PC-3 (cell line): ENCODE measurements at places on chromosomes 7 and 10. TPM values are rescaled to one million over a fixed set of nuclear protein-coding genes. Genes with fewer than 3 reads are reported as not detected.

CCT6A gene
- total RNA-seq = 316 and 338 TPM in 2 replicates

CYP26C1 gene
- 0.17 TPM in 1 of 2 replicates, not detected in the other for total RNA-seq

CCZ1 gene
- total RNA-seq = 40.8 and 56.2 TPM in 2 replicates

CARD11 gene
- total RNA-seq = not detected in 2 replicates

GRCh38 chr10:70562036-70562755 is 40.3 kb downstream of the PRF1 start:
- no peak for DNase-seq
- no peaks in the 10 kb centered on the region for H3K36me3 ChIP-seq
- H3K4me3 ChIP-seq = no peak overlapping the region
- no peaks in the 10 kb centered on the region for H3K4me1 ChIP-seq

DNA sequence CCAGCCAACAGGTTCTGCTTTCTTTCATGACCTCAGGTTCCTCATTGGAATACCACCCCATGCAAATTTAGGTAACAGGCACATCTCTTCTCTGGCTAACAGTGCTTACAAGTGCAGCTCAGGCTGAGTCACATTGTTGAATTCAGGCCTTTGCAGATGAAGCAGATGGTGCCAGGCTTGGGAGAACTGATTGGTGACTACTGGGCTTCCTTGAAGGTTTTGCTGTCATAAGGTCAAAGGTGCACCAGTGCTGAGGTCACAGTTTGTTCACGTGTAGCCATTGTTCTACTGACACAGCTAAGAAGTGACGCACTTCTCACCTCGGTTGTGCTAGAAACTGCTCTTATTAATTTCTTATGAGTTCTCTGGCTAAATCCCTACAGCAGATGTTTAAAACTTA is 128.6 kb upstream of the BMPER start:
- H3K4me1 ChIP-seq = peaks cover 16% of the 10 kb centered on the region
- no peaks in the 10 kb centered on the region for H3K27me3 ChIP-seq
- peak; percentile 7 for DNase-seq
- H3K27ac ChIP-seq = no peak overlapping the region

GRCh38 chr10:95321554-95322301 is 30.9 kb upstream of the PDLIM1 start:
- H3K36me3 ChIP-seq = no peaks in the 10 kb centered on the region
- no peaks in the 10 kb centered on the region for H3K27me3 ChIP-seq
- H3K4me3 ChIP-seq = no peak overlapping the region
- DNase-seq = no peak
- H3K4me1 ChIP-seq = no peaks in the 10 kb centered on the region

- no peak overlapping the region for H3K27ac ChIP-seq
- peaks cover 27% of the 10 kb centered on the region for H3K27me3 ChIP-seq
- H3K36me3 ChIP-seq = no peaks in the 10 kb centered on the region
- DNase-seq = no peak
- no peaks in the 10 kb centered on the region for H3K4me1 ChIP-seq
- H3K4me3 ChIP-seq = no peak overlapping the region
Observed at GRCh38 chr10:107141524-107142061, 22.9 kb downstream of the SORCS1 start.

CYP3A7 gene
- not detected in 2 replicates for total RNA-seq

GRCh38 chr10:3132036-3133025 is 40.3 kb downstream of the PITRM1 start:
- H3K27me3 ChIP-seq = no peaks in the 10 kb centered on the region
- DNase-seq = no peak

GRCh38 chr10:111835574-111835973 is 348.0 kb downstream of the GPAM start:
- DNase-seq = no peak
- H3K27ac ChIP-seq = no peak overlapping the region
- no peaks in the 10 kb centered on the region for H3K27me3 ChIP-seq
- H3K4me3 ChIP-seq = no peak overlapping the region
- no peaks in the 10 kb centered on the region for H3K4me1 ChIP-seq

DNA sequence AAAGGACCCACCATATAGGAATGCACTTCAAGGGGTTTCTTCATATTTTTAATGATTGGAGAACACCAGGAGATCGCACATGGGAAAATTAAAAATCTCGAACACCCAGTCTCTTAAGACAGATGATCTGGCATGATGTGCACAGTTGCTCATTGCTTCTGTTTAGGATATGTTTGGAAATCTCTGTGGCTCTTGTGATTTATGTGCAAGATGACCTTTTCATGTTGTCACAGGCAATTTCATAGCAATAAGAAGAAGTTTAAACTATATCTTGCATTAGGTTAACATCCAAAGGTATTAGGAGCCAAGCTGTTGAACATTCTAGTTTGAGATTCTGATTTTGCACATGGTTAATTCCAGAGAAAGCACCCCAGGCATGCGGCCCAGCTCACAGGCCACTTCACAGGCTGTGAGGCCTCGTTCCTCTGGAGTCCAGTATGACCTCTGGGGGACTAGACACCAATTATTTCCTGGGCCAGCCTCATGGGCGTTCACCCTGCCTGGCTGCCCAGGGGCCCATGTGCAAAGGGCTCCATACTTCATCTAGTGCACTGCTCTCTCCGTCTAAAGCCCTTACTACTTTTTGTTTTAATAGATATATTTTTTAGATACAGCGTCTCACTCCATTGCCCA is 28.4 kb downstream of the CAMK1D start:
- H3K27me3 ChIP-seq = no peaks in the 10 kb centered on the region
- no peaks in the 10 kb centered on the region for H3K36me3 ChIP-seq
- H3K27ac ChIP-seq = no peak overlapping the region
- DNase-seq = no peak
- H3K4me1 ChIP-seq = no peaks in the 10 kb centered on the region

- H3K4me1 ChIP-seq = peaks cover 28% of the 10 kb centered on the region
- peaks cover 3% of the 10 kb centered on the region; the same call in 1 of the 2 replicates for H3K36me3 ChIP-seq
- no peak overlapping the region for H3K27ac ChIP-seq
Observed at GRCh38 chr10:22612318-22612717, 102.1 kb downstream of the PIP4K2A start.

DNA sequence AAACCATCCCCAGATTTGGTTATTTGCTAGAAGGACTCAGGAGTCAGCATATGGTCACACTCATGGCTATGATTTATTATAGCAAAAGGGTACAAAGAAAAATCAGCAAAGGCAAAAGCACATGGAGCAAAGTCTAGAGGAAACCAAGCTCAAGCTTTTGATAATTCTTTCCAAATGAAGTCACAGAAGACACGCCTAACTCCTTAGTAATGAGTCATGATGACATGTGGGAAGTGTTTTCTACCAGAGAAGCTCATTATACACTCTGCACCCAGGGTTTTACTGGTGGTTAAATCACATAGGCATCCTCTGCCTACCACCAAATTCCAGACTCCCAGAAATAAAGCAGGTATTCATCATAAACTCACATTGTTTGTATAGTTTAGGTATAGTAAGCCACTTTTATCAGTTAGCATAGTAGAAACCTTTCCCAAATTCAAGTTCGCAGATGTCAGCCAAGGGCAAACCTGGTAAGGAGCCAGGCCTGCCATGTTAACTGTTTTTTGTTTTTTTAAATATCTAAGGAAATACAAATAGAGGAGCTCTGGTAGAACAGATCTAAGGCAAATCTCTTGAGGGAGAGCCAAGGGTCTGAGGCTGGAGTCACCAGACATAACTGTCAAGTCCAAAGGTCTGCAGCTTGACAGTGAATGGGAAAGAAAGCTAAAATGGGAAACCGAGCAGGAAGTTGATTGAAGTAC is 15.4 kb upstream of the HIBADH start:
- no peaks in the 10 kb centered on the region for H3K27me3 ChIP-seq
- no peaks in the 10 kb centered on the region for H3K36me3 ChIP-seq
- H3K27ac ChIP-seq = peak overlapping the region; percentile 100
- H3K4me1 ChIP-seq = peaks cover 31% of the 10 kb centered on the region
- peak overlapping the region; percentile 34; the same call in 1 of the 2 replicates for H3K4me3 ChIP-seq
- peak; percentile 95 for DNase-seq

PON3 gene
- total RNA-seq = not detected in 2 replicates

ADGRA1 gene
- total RNA-seq = not detected in 2 replicates

GRCh38 chr10:121640266-121640665 is 42.0 kb upstream of the FGFR2 start:
- no peaks in the 10 kb centered on the region for H3K36me3 ChIP-seq
- H3K4me3 ChIP-seq = no peak overlapping the region
- DNase-seq = no peak

CPXM2 gene
- not detected in 2 replicates for total RNA-seq

ANKRD61 gene
- total RNA-seq = 0.23 and 0.26 TPM in 2 replicates

DNA sequence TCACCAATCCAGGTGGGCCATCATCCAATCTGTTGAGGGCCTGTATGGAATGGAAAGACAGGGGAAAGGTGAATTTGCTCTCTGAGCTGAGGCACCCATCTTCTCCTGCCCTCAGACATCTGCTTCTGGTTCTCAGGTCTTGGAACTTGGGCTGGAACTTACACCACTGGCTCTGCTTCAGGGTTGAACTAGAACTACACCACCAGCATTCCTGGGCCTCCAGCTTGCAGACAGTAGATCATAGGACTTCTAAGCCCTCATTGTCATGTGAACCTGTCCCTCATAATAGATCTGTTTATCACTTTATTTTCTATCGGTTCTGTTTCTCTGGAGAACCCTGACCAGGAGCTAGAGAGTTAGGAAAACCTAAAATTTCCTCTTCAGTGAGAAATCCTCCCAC is 233.5 kb downstream of the CREB5 start:
- H3K27ac ChIP-seq = no peak overlapping the region
- peaks cover 11% of the 10 kb centered on the region for H3K4me1 ChIP-seq
- no peak overlapping the region for H3K4me3 ChIP-seq
- H3K27me3 ChIP-seq = no peaks in the 10 kb centered on the region

DNA sequence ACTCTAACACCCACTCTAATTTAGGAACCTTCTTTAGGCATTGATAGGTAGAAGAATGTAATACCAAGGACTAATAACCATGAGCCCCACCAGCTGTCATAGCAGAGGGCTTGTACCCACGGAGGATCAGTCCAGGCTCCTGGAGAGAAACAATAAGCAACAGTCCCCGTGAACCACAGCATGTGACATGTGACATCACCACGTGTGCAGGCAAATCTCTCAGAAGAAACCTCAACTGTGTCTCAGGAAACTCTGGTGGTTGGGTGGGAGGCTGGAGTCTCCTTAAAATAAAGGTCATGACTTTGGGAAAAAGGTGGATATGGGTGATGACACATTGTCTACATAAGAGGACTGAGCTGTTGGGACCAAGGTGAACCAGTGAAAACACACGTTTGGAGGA is 653.9 kb upstream of the FOXK1 start:
- H3K36me3 ChIP-seq = no peaks in the 10 kb centered on the region
- H3K4me1 ChIP-seq = no peaks in the 10 kb centered on the region
- H3K4me3 ChIP-seq = no peak overlapping the region
- no peak overlapping the region for H3K27ac ChIP-seq
- no peak for DNase-seq

DNA sequence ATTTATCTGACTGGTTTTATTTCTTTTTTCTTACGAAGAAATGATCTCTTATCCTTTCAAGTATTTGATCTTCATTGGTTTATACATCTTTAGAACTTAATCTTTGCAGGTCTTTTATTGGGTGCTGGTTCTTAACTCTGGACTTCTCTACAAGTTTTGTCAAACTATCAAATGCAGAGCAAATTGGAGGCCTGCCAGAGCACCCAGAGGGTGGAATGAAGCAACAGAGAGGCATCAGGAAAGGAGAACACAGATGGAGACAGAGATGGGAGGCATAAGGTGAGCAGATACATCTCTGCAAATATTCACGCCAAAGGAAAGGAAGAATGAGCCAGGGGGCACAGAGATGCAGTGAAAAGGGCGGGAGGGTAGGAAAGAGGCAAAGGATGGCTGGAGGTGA is 130.3 kb downstream of the PKD1L1 start:
- H3K27me3 ChIP-seq = no peaks in the 10 kb centered on the region
- no peak overlapping the region for H3K4me3 ChIP-seq
- H3K27ac ChIP-seq = no peak overlapping the region
- H3K4me1 ChIP-seq = peaks cover 18% of the 10 kb centered on the region

SPAM1 gene
- not detected in 2 replicates for total RNA-seq

CCDC6 gene
- 37.6 and 46.1 TPM in 2 replicates for total RNA-seq

- peaks cover 4% of the 10 kb centered on the region for H3K36me3 ChIP-seq
- no peak overlapping the region for H3K27ac ChIP-seq
- no peaks in the 10 kb centered on the region for H3K27me3 ChIP-seq
- no peak for DNase-seq
- H3K4me3 ChIP-seq = no peak overlapping the region
Observed at GRCh38 chr7:140383954-140384713, 14.2 kb downstream of the SLC37A3 start.

DNA sequence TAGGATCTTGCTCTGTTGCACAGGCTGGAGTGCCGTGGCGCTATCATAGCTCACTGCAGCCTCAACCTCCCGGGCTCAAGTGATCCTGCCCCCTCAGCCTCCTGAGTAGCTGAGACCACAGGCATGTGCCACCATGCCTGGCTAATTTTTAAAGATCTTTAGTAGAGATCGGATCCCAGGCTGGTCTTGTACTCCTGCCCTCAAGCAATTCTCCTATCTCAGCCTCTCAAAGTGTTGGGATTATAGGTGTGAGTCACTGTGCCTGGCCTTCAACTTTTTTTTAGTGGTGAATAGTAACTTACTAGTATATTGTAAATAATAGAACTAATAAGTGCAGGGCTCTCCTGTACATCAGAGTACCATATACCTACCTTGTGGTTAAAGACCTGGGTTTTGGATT is 52.1 kb upstream of the LMTK2 start:
- peak; percentile 56 for DNase-seq
- H3K27ac ChIP-seq = no peak overlapping the region
- no peaks in the 10 kb centered on the region for H3K4me1 ChIP-seq
- H3K36me3 ChIP-seq = no peaks in the 10 kb centered on the region
- no peak overlapping the region for H3K4me3 ChIP-seq

DLX6 gene
- total RNA-seq = not detected in 2 replicates

GRCh38 chr10:118990326-118990725 is 39.2 kb upstream of the NANOS1 start:
- DNase-seq = no peak
- H3K36me3 ChIP-seq = no peaks in the 10 kb centered on the region
- no peak overlapping the region for H3K4me3 ChIP-seq
- no peaks in the 10 kb centered on the region for H3K27me3 ChIP-seq
- H3K4me1 ChIP-seq = no peaks in the 10 kb centered on the region

DHX32 gene
- total RNA-seq = 31.0 and 38.7 TPM in 2 replicates

GRCh38 chr7:106501605-106502580 is 159.1 kb downstream of the CCDC71L start:
- H3K27ac ChIP-seq = no peak overlapping the region
- H3K4me3 ChIP-seq = no peak overlapping the region
- DNase-seq = no peak
- no peaks in the 10 kb centered on the region for H3K36me3 ChIP-seq
- H3K27me3 ChIP-seq = no peaks in the 10 kb centered on the region
- H3K4me1 ChIP-seq = no peaks in the 10 kb centered on the region

GRCh38 chr10:29828956-29829355 is 194.2 kb upstream of the SVIL start:
- H3K4me1 ChIP-seq = no peaks in the 10 kb centered on the region
- no peak for DNase-seq
- H3K36me3 ChIP-seq = no peaks in the 10 kb centered on the region
- no peak overlapping the region for H3K27ac ChIP-seq
- H3K4me3 ChIP-seq = no peak overlapping the region
- H3K27me3 ChIP-seq = no peaks in the 10 kb centered on the region

- no peaks in the 10 kb centered on the region for H3K36me3 ChIP-seq
- no peak overlapping the region for H3K4me3 ChIP-seq
- no peak overlapping the region for H3K27ac ChIP-seq
- H3K27me3 ChIP-seq = no peaks in the 10 kb centered on the region
Observed at GRCh38 chr7:8212638-8213037, 49.3 kb downstream of the ICA1 start.

VIM gene
- total RNA-seq = 469 and 506 TPM in 2 replicates

GRCh38 chr10:118041316-118041715 is 5.4 kb downstream of the RAB11FIP2 start:
- no peak overlapping the region for H3K4me3 ChIP-seq
- H3K36me3 ChIP-seq = no peaks in the 10 kb centered on the region
- peak; percentile 62 for DNase-seq
- no peaks in the 10 kb centered on the region for H3K27me3 ChIP-seq
